ENCODE measurements at places on chromosomes 13 and 19.

GRCh38 chr13:74273581-74273980 is 139.4 kb upstream of the KLF12 start:
- no peak for DNase-seq

- no peak for DNase-seq
Observed at GRCh38 chr19:56690670-56691069, 19.1 kb upstream of the ZNF835 start.

GRCh38 chr13:109389892-109390345 is 396.5 kb downstream of the IRS2 start:
- no peak for DNase-seq

- no peak for DNase-seq
Observed at GRCh38 chr13:49029570-49029969, 53.9 kb downstream of the FNDC3A start.
